ENCODE measurements at places on chromosomes 11 and 22.
A peak's percentile ranks its signal among the peaks of the same experiment; 100 is the strongest.

GRCh38 chr22:42680648-42681047 lies 31.5 kb upstream of the CYB5R3 start:
- DNase-seq: no peak

- no peak for DNase-seq
Measured at GRCh38 chr11:32939046-32939445, 46.4 kb downstream of the QSER1 start.

- no peak for DNase-seq
Measured at GRCh38 chr11:85680897-85681296, 5.1 kb downstream of the CCDC89 start.

DNA sequence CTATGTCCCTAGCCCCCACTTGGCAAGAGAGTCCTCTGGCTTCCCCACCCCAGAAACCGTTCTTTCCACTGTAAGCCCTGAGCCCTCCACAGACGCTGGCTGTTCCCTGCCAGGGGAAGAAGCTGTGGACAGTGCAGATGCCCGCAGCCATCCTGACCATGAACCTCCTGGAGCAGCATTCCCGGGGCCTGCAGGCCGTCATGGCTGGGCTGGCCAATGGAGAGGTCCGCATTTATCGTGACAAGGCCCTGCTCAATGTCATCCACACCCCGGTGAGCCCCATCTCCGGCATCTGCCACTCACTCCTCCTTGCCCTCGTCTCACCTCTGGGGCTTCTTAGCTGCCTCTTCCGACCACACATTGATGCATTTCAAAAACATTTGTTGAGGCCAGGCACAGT lies 13.2 kb downstream of the BBS1 start:
- no peak for DNase-seq

GRCh38 chr11:115625502-115625901 lies 121.3 kb upstream of the CADM1 start:
- DNase-seq: no peak

DNA sequence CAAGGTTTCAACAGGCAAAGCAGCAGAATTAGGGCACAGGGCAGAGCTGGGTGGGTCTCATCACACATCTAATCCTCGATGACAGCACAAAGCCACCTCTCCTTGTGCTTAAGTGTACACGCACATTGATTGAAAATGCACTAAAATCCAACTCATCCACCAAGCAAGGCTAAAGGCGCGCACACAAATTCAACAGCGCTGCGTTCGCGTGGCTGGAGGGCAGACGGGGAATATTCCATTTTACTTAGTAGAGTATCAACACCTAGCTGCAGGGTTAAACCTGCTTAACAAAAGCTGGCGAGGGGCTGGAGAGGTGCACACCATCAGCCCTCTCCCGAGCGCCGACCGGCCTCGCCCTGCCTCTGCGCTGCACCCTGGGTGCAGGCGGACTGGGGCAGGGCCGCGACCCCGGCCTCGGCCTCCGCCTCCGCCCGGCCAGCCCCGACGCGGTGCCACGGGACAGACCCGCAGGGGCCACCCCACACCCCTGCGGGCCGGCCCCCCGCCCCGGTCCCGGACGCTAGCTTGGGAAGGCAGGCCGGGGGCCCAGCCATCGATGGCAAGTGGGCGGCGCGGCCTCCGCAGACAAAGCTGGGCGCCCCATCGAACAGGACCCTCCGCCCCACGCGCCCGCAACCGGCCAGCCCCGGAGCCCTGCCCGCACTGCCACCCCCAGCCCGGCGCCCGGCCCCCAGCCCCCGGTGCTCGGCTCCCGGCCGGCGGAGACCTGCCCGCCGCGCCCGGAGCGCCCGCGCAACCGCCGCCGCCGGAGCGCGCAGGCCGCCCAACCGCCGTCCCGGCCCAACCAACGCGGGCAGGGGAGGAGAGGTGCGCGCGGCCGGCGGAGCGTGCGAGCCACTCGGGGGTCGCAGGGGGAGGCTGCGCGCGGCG lies 929 bp downstream of the PRDM10 start:
- peak; percentile 22 for DNase-seq

DNA sequence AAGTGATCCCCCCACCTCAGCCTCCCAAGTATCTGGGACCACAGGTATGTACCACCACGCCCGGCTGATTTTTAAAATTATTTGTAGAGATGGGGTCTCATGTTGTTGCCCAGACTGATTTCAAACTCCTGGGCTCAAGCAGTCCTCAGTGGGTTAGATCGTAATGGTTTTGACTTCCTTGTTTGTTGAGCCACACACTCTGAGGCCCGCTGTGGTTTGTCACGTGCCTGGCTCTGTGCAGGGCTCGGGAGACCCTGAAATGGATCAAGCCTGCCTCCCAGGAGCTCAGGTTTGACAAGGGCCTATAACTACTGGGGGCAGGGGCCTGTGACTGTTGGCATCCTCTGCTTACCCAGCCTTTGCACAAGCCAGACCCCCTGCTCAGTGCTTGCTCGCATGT lies 68.1 kb downstream of the MPPED1 start:
- no peak for DNase-seq

DNA sequence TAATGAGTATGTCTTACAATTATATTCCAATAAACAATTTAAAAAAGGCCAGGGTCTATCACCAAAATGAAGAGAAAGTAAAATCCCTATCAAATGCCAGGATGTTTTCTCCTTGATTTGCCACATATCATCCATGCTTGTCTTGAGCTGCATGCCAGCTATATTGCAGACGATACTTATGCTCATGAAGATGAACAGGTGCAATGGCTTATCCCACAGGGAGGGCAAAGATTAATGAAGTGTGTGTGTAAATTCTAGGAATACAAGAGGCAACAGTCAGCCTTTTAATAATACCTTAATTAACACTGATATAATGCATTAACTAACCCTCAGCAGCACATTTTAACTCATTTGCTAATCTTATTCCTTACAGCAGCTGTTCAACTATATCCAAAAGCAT lies 850.5 kb downstream of the KCNA4 start:
- no peak for DNase-seq

DNA sequence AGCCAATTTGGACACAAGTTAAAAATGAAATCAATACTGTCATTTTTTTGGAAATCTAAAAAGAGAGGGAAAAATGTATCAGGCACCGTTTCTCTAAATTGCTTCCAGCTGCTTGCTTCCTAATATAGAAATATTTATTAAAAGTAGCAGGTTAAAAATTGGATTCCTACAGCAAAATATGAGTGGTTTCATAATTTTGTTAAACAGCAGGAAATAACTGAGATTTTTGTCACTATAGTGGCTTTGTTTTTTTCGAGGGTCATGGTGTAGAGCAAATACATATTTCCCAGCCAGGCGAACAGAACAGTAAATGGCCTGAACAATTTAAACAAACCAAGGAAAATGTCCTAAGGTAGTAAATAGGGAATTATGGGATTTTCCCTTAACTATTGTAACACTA lies 159.7 kb downstream of the DDX10 start:
- no peak for DNase-seq

DNA sequence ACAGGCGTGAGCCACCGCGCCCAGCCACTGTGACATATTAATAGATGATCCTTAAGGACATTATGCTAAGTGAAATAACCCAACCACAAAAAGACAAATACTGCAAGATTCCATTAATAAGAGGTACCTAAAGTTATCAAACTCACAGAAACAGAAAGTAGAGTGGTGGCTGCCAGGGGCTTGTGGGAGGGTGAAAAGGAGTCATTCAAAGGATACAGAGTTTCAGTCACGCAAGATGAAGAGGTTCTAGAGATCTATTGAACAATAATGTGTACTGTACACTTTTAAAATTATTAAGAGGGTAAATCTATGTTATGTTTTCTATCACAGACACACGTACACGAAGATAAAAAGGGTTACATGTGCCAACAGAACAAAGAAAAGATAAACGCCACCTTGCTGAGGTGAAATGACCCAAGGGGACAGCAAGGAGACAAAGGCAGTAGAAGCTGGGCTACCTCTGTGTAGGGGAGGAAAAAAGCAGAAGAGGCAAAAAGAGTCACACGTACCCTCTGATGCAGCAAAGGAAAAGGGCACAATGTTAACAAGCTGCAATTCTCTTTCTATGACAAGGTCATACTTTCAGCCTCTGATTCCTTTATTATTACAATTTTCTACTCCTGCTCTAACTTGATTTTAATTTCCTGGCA lies 65.3 kb downstream of the AMBRA1 start:
- no peak for DNase-seq

DNA sequence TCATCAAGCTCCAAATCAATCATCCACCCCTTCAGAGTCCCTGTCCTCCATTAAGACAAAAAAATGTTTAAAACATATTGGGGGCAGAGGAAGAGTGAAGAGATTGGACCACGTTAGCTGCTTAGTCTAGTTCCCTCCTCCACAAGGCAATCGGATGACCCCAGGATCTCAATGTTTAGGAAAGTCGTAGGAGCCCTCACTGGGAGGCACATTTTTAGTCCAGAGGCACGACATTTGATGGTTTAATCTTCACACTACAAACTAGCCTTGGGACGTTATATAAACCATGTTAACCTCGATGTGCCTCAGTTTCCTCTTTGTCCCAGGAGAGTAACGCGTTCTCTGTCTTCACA lies 588 bp upstream of the FAT3 start:
- no peak for DNase-seq

DNA sequence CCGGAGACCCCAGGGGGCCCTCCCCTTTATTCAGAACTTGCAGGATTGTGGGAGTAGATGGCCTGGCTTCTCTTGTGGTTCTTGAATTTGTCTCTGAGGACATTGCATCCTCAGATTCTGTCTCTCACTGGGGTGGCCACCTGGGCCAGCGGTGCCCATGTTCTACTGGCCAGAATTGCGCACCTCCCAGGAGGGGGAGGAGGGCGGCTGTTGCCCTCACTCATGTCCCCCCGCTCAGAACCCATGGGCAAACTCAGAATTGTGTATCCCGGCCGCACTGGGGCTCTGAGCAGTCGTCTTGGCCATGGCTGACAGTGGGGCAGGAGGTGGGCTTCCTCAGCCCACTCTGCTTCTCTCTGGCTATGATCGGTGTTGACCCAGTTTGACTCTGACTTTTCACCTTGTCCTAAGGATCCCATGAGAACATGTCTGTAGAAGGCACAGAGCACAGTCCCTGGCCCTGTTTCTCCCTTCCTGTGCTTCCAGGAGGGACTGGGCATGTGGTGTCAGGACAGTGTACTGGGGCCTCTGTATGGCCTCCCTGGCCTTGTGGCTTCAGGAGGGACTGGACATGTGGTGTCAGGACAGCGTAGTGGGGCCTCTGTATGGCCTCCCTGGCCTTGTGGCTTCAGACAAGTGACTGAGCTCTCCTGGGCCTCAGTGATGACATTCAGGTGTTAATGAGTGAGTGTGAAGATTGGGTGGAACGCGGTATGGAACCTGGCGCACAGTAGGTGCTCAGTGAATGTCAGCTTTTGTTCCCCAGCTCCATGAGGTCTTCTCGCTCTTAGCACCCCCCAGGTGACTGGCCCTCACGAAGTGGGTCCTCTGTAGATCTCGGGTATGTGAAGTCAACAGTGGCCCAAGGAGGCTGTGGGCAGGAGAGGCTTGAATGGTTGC lies 99.3 kb downstream of the TBC1D22A start:
- DNase-seq: no peak

DNA sequence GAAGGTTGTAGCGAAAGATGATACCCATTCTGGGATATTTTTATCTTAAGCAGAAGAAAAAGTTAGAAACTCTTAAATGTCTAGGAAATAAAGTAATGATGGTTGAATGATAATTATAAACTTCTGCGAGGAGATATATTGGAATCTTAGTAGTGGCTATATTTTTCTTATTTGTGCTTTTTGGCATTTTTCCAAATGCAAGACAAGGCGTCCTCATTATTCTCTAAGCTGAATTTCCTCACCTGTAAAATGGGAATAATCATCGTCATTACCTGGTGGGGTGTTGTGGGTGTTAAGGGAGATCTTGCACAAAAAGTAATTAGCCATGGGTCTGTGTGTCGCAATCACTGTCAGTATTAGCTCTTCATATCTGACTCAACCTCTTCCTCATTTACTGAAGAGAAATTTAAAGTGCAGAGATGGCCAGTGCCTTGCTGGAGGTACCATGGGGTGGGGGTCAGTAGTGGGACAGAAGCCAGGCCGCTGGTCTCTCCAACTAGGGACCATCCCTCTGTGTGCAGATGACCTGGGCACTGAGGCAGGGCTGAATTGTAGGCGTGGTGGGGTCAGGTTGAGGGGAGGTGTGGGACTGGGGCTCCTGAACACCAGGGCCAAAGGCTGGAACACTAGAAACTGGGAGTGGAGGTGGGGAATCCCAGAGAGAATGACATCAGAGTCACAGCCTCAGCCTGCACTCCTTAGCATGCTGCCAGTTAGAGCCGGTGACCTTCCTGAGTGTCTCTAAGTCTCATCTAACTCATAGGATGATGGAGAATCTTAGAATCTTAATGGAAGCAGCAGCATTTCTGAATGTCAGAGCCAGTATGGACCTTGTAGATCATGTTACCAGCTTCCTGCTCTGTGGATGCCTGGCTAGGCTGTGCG lies 4.1 kb downstream of the PITPNM1 start:
- DNase-seq: no peak

GRCh38 chr22:38312261-38312800 lies 4.9 kb downstream of the CSNK1E start:
- DNase-seq: no peak

GRCh38 chr11:1507381-1508140 lies 21.0 kb upstream of the MOB2 start:
- DNase-seq: no peak

GRCh38 chr11:102843489-102843888 lies at the start of gene MMP3:
TSS of gene MMP3 (minus strand) at chr11:102843609. CDS start at chr11:102843546, 63 bp downstream.
- no peak for DNase-seq

- DNase-seq: no peak
Measured at GRCh38 chr22:30830907-30831306, 136.2 kb downstream of the OSBP2 start.

DNA sequence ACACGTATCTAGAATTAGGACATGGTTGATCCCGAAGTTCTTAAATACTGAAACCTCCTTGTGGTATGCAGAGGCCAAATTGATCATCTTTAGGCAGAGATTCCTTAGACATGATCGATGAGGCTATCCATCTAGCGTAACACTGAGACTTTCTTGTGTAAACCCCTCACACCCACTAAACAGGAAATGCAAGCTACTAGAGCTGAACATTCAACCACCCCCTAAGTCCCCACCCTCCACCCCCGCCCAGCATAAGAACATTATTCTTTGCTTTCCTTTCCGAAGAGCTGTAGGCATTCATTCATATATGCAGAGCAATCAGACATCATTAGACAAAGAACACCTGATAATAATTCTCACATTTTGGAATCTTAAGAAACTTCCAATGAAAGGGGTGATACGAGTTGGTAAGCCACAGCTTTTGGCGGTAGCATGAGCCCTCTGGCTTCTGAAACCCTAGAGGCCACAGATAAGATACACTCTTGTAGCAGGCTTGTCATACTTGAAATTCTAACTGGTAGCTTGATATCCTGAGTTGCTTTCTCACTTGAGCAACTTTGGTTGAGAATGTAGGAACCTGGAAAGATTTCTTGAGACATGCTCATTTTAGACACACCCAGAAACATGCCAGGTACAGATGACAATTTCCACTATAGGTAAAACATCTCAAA lies 42.2 kb downstream of the FLI1 start:
- DNase-seq: no peak

GRCh38 chr22:50011447-50012210 lies 936 bp downstream of the IL17REL start:
- no peak for DNase-seq

- DNase-seq: no peak
Measured at GRCh38 chr11:107683807-107684206, 28.0 kb downstream of the SLN start.

- no peak for DNase-seq
Measured at GRCh38 chr11:126740846-126741245, 259.7 kb downstream of the KIRREL3 start.

- no peak for DNase-seq
Measured at GRCh38 chr11:91124363-91124762, 901.5 kb upstream of the CHORDC1 start.

GRCh38 chr11:11312738-11313137 lies 40.3 kb downstream of the CSNK2A3 start:
- DNase-seq: no peak
